Lower lobe of right lung (tissue), 2 donors: ENCODE measurements at places on chromosomes 1 and 21. TPM values are rescaled to one million over a fixed set of nuclear protein-coding genes. Genes with fewer than 3 reads are reported as not detected.

AADACL4 gene
- total RNA-seq: not detected

RASSF5 gene
- 48.2 TPM for total RNA-seq

DNA sequence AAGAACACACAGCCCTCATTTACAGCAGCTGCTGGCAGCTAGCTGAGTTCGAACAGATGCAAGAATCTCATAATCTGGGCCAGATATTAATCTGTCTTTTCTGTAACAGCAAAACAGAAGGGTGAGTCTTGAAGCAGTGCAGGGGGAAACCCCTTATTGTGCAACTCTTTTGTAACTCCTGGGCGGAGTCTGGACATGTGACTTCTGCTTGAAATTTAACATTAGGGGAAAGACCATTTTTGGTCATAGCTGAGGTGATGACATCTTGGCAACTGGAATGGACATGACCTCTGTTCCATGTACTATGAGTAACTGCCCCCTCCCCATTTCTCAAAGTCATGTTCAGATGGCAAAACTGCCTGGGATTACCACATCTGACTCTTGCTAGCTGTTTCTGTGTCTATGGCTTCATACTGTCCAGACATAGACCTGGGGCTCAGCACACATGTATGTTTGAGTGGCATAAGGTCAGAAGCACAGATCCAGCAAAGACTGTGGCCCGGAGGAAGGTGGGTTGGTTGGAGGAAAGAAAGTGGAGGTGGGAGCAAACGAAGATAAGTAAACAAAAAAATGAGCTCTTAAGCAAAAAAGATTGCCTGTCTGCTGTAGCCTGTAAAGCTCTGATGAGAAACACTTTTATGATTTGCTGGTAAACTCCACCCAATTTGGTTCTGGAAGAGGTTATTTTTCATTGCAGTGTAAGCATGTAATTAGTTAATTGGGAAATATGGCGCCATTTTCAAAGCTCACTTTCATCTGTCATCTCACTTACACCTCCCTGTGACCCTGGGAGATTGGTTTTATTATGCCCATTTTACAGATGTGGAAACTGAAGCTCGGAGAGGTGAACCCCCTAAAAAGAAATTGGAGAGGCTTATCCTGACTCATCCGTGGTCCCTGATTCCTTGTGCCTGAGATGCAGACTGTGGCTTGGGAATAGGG is 26.1 kb downstream of the ETS2 start:
- H3K27me3 ChIP-seq: no peaks in the 10 kb centered on the region
- H3K4me1 ChIP-seq: peaks cover 17% of the 10 kb centered on the region
- no peaks in the 10 kb centered on the region for H3K36me3 ChIP-seq
- peak; percentile 66 for DNase-seq
- peak overlapping the region; percentile 72 for H3K27ac ChIP-seq
- no peak overlapping the region for H3K4me3 ChIP-seq

DNA sequence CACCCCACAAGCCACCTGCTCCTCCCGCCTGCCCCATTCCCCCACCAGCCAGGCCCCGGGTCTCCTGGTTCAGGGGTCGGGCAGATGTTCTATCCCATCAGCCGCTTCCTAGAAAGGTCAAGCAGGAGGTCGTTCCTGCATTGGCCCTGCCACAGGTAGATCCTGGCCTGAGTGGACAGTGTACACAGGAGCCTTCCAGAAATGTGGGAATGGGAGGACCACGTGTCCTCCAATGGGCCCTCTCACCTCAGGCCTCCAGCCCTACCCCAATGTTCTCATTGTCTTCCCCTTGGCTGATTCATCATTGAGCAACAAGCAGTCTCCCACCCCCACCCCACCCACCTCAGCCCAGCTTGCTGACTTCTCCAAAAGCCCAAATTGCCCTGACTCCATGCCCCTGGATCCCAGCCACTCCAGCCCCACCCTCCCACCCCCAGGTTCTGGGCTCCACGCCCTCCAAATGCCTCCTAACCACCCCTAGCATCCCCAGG is 2.1 kb downstream of the S100A16 start:
- H3K4me1 ChIP-seq: peaks cover 47% of the 10 kb centered on the region
- no peaks in the 10 kb centered on the region for H3K27me3 ChIP-seq
- H3K27ac ChIP-seq: peak overlapping the region; percentile 90
- no peak for DNase-seq

- no peak for DNase-seq
- no peaks in the 10 kb centered on the region for H3K4me1 ChIP-seq
- peaks cover 100% of the 10 kb centered on the region for H3K36me3 ChIP-seq
- H3K27me3 ChIP-seq: no peaks in the 10 kb centered on the region
Measured at GRCh38 chr1:55071477-55071876, 32.1 kb downstream of the PCSK9 start.
